NAMALWA (cell line): ENCODE measurements at places on chromosomes 4 and X.

DNA sequence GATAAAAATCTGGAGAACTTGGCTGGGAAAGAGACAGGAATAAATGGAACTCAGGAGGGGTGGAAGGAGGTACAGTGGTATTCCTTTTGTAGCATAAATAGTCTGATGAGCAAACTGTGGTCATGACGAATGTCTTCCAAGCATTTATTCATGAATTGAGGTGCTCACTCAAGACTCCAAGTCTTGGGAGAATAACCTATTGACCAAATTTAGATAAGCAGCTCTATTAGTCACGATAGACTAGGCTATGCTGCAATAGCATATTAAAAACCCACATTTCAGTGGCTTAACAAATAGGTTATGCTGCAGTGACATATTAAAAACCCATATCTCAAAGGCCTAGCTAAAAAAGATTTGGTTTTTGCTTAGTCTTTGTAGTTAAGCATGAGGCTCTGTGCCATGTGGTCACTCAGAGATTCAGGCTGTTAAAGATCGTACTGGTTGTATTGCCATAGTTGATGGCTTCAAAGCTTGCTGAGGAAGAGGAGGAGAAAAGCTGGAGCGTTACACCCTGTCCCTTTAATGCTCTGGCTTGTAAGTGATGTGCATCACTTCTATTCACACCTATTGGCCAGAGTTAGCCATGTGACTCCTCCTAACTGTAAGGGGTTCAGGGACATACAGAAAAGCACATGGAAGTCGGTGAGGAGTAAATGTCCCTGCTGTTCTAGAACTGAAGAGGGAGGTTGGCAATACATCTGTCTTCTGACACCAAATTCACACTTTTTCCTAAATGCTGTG is 24.5 kb upstream of the CCDC149 start:
- no peak for DNase-seq

GRCh38 chrX:12825801-12826200 is 34.6 kb downstream of the PRPS2 start:
- DNase-seq, result no peak

DNA sequence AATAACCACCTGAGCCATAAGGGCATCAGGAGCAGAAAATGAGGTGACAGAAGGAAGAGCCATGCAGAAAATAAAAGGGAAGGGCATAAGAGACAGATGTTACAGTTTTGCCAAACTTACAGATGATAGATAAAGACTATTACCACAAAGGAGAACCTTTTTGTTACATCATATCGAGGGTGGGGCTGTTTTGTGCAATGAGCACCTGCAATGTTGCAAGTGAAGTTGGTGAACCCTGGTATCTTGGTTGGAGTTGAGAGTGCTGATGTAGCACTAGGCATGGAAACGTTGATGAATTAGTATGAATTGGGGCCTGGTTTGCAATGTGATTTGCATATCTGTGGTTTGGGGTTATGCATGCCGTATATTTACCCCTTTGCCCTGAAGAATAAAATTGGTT is 119.8 kb upstream of the TEX13D start:
- peak; percentile 33 for DNase-seq

- DNase-seq, result no peak
Measured at GRCh38 chrX:68345025-68345424, 88.3 kb downstream of the OPHN1 start.

GRCh38 chr4:80196922-80197573 is at the start of gene PRDM8:
PRDM8 (plus strand) TSS chr4:80197503; CDS start chr4:80200081, 2,578 bp downstream.
- DNase-seq, result no peak

DNA sequence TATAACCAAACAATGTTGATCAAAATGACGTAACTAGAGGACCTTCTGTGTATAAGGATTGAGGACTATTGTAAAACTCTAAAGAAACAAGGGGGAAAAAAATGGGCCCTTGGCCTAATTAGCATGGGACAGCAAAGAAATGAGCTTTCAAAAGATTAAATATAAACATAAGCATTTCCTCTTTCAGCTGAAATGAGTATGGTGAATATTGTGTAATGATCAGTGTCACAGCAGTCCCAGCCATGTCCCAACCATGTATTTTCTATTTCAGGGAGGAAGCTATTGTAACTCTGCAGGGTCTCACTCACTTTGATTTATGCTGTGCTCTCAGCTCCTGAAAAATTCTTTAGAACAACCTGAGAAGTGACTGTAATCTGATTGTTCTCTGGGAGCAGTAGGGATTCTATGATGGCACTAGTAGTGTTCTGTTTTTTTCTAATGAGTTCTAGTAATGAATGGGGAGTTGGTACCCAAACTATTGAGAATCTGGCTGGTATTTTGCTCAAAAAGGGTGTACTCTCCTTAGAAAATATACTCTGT is 25.8 kb downstream of the ANXA10 start:
- no peak for DNase-seq

DNA sequence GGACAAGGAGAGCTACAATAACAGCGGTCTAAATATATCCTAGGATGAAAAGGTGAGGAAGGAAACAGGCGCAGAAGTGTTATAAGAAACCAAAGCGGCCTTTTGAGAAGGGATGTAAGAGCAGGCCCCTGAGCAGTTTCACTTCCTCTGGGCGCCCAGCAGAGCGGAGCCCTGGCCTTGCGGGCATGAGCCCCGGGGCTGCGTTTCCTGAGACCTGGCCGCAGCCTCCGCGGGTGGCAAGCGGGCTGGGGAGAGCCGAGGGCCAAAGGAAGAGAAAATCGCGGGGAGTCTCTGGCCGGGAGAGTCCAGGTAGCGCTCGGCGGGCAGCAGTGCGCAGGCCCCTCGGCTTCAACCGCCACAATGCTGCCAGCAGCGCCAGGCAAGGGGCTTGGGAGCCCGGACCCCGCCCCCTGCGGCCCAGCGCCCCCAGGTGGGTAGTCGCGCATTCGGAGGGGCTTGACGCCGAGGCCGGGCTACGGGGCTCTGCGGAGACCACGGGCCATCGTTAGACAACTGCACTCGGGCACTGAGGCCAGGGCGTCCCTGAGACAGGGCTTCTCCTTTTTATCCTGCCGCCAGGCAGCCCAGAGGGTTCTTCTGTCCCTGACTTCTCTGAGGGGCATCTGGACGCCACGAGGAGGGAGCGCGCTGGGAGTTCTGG is at the start of gene BANK1:
TSS of gene BANK1 (plus strand) at position 210 of the 661 bp plus-strand sequence. CDS start at position 361, 151 bp downstream.
- peak; percentile 95 for DNase-seq

DNA sequence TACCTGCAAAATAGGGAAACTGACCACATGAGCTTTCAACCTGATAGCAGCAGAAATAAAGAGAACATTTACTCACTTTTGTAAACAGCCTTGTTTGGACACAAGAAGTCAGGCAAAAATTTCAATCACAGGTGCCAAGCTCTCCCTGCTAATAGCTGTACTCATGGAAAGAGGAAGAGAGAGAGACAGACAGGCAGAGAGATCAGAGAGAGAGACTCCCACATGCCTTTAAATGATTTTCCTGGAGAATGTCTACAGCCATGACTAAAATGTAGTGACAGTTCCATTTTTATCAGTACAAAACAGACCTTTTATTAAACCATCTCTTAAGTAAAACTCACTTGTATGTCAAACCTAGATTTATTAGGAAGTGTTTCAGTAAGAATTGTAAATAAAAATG is 752.9 kb downstream of the TRAM1L1 start:
- no peak for DNase-seq

GRCh38 chr4:56048383-56048701 is 99.6 kb downstream of the CEP135 start:
- DNase-seq, result no peak

DNA sequence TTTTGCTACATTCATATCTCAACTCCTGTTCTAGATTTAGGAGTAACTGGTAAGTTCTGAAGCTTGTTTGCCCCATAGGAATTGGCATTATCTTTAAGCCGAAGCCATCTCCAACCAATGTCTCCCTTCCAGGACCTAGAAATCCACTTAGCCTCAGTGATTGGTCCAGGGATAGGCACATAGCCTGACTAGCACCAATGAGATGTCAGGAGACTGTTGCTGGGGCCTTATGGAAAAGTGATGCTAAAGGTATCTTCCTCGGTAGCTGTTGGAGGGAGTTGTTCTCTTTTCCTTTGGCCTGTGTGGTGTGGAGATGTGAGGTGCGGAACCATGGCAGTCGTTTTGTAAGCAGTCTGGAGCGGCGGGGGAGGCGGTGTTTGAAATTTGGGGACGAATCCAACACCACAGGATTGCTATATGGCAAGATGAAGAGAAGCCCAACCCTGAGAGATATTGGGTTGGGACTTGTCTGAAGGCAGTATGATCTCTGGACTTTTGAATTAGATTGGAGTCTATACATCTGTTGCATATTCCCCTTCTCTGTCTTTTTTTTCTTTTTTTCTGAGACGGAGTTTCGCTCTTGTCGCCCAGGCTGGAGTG is 109.8 kb upstream of the ATP6AP2 start:
- DNase-seq, result no peak

- no peak for DNase-seq
Measured at GRCh38 chr4:17558941-17559708, 17.9 kb upstream of the LAP3 start.

GRCh38 chr4:145732001-145732815 is 52.3 kb downstream of the C4orf51 start:
- no peak for DNase-seq

DNA sequence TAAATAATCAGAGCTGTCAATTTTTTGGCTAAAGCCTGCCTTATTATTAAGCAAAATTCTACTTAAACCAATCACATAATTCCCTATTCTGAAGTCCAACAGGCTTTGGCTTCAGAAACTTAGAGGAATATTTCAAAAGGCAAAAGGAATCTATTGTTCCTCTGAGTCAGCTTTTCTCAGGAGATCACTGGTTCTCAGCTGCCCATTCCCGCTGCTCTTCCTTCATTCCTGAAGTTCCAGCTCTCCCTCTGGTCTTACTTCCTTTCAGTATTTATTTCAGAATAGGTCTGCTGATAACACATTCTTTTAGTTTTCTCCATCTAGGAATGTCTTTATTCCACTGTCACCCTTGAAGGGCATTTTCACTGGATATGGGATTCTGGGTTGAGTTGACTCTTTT is 133.7 kb downstream of the SOWAHB start:
- no peak for DNase-seq

- no peak for DNase-seq
Measured at GRCh38 chr4:42478509-42478908, 81.2 kb downstream of the SHISA3 start.

GRCh38 chr4:3293401-3294391 is 875 bp downstream of the RGS12 start:
- DNase-seq, result peak; percentile 19

- no peak for DNase-seq
Measured at GRCh38 chrX:31200430-31200829, 128.6 kb upstream of the FTHL17 start.

DNA sequence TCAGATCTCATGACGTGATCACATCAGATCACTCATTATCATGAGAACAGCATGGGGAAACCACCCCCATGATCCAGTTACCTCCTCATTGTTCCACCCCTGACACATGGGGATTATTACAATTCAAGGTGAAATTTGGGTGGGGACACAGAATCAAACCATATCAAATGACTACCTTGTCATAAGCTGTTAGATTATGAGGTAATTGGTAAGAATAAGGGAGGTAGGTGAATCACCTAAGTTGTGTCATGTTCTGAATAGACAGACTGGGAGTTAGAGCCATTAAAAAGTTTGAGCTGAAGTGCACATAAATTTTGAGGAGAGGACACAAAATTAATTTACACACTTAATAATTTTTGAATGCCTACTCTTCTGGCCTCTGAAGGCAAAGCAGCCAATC is 24.7 kb downstream of the SLC9B1 start:
- no peak for DNase-seq

- DNase-seq, result no peak
Measured at GRCh38 chr4:118589471-118590055, 95.6 kb upstream of the METTL14 start.

GRCh38 chr4:115515772-115516171 is 402.4 kb upstream of the NDST4 start:
- DNase-seq, result peak; percentile 7

DNA sequence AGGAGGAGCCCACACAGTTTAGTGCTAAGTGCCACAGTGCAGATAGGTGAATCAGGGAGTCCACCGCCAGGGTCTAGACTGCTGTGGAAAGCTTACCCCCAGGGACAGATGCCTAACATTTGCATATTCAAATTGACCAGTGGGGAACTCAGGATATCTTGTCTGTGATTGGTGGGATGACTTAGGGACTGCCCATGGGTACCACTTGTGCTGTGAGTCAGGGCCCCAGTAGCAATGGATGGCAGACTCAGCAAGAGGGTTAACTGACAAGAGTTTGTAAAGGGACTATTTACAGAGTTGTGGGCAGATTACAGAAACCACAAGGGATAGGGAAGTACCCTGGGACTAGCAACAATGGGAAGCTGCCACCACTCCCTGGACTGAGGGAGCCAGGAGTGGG is 282.1 kb downstream of the BCOR start:
- peak; percentile 80 for DNase-seq

DNA sequence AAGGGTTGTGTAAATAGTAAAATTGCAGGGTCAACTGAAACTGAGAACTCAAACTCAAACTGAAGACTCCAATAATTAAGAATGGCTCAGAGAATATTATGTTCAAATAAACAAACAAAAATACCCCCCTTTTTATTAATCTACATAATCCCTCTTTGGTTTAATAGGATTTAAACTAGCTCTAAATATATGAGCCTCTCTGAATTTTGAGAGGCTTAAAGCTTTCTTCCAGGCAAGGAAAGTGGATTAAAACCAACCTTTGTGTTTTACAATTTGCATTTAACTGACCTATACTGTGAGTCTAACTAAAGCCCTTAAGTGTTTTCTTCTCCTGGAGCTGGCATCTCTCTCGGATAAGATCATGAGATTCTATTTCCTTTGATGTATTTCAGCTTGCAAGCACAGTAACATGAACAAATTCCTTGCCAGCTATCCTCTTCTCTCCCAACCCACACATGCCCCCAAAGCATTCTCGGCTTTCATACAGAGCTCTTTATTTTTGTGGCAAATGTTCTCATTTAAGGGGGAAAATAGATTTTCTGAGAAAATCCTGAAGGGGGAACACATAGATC is 1310.8 kb upstream of the AGA start:
- DNase-seq, result no peak

DNA sequence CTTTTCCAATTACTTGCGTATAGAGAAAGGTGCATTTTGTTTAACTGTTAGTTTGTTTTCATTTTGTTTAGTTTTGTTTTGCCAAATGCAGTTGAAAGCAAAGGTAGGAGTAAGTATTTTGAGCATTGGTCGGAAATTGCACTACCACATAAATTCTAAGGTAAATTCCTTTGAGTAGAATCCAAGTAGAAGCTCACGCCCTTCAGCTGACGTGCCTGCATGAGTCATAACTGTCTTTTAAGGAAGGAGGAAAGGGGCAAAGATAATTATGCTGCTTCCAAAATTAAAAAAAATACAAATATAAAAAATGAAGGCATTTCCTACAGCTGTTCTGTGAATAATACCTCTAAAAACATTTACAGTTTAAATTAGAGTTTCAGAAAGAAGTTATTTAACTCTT is 110.2 kb upstream of the MYOZ2 start:
- no peak for DNase-seq

- DNase-seq, result no peak
Measured at GRCh38 chr4:100147198-100147597, 43.1 kb downstream of the DDIT4L start.

- no peak for DNase-seq
Measured at GRCh38 chr4:35818520-35818919, 425.8 kb downstream of the ARAP2 start.

- no peak for DNase-seq
Measured at GRCh38 chrX:11609109-11609508, 56.6 kb downstream of the ARHGAP6 start.

GRCh38 chrX:43618366-43619205 is 37.5 kb upstream of the MAOA start:
- DNase-seq, result no peak

GRCh38 chr4:147481577-147482109 is 746 bp downstream of the EDNRA start:
- no peak for DNase-seq
